Stimulated activated CD4-positive, alpha-beta T cell treated with anti-CD3 and anti-CD28 coated beads, Interleukin-1b, Interleukin-23, amount 100 ng/mL, for 24 hours (primary cell): ENCODE measurements at places on chromosomes 11 and 22.

DNA sequence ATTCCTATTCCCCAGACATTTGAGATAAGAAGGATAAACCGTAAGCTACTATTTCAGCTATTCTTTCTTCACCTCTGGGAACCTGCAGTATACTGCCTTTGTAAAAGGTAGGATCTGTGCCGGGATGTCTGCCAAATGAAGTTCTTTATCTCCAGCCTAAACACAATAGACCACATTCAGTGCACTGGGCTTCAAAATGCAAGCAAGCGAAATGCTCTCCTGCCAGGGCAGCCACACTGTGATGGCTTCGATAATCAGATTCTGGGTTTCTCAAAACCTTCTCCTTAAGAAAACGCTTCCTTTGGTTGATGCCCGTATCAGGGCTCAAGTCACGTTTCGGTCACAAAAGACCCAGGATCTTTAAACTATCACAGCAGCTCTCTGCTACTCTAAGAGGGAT is 299.5 kb upstream of the B3GAT1 start:
- DNase-seq, result no peak

DNA sequence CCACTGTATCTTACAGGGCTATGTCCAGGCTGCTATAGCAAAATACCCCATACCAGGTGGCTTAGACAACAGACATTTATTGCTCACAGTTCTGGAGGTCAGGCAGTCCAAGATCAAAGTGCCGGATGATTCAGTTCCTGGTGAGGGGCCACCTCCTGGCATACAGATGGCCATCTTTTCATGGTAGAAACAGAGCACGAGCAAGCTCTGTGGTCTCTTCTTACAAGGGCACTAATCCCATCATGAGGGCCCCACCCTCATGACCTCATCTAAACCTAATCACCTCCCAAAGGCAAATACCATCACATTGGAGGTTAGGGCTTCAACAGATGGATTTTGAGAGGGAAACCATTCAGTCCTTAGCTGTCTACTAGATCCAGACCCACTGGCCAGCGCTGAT is 117.4 kb upstream of the NECTIN1 start:
- DNase-seq, result no peak

GRCh38 chr11:5351208-5351607 is at the start of gene OR51B6:
TSS of gene OR51B6 (plus strand) at chr11:5351508. CDS start at chr11:5351508, 0 bp downstream.
- DNase-seq, result no peak

- DNase-seq, result no peak
Observed at GRCh38 chr11:19864141-19865140, 151.8 kb downstream of the NAV2 start.

DNA sequence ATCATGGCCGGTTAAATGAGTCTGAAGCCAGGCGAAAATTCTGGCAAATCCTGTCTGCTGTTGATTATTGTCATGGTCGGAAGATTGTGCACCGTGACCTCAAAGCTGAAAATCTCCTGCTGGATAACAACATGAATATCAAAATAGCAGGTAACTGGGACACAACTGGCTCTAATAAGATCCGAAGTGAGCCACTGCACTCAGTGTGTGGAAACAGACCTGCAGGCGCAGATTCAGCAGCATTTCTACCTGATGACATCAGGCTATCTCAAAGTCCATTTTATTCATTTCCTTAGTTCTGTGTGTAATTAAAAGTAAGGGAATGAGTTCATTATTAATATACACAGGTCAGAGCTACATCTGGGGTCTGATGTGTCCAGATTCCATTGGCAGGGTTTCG is 78.2 kb downstream of the PPP2R1B start:
- DNase-seq, result no peak

GRCh38 chr22:32746732-32747131 is 54.8 kb upstream of the TIMP3 start:
- no peak for DNase-seq

GRCh38 chr11:132187814-132188213 is 817.4 kb downstream of the NTM start:
- no peak for DNase-seq

- DNase-seq, result no peak
Observed at GRCh38 chr11:77799338-77799737, 21.2 kb downstream of the RSF1 start.

GRCh38 chr11:63490551-63491239 is at the start of gene PLAAT5:
TSS of gene PLAAT5 (minus strand) at chr11:63491167. CDS start at chr11:63491034, 133 bp downstream.
- no peak for DNase-seq

DNA sequence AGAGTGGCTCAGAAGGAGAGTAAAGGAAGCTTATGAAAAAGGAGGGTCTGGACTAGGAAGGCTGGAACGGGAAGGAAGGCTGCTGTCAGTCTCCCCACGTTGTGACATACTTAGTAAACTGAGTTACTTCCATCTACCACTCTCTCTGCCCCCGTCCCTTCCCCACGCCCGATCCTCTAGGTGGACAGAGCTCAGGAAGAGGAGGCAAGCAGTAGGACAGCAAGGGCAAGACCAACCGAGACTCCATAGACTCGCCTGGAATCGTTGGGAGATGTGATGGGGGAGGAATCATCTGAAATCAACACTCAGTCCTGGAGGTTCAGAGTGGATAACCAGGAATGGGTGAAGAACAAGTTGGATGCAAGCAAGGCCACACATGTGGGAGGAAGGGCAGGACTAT is 240.7 kb downstream of the BUD13 start:
- DNase-seq, result no peak

DNA sequence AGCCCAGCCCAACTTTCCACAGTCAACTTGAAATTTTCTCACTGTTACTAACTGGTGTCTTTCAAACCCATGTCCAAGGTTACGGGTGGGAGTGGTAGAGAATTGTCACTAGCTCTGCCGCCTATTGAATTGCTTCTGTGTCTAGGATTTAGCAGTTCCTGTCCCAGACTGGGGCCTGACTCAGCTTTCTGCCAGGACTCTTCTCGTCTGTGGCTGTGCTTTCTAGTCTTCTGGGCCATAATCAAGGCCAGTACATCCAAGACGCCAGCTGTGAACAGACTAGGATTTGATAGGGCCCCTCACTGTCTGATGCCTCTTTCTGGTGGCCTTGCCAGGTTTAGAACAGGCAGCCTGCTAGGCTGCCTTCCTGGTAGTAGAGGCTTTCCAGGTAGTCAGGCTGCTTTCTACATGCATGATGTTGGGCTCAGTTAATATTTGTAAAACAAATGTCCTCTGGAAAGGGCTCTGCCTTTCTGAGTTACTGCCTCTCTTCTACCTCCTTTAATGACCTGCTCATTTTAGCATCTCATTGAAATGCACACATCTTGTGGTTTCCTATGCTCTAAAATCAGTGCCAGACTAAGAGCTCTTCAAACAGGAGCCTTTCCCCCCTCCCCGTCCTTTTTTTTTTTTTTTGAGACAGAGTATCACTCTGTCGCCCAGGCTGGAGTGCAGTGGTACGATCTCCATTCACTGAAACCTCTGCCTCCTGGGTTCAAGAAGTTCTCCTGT is 13.1 kb upstream of the HIKESHI start:
- no peak for DNase-seq

GRCh38 chr11:113193946-113194345 is 120.4 kb upstream of the TTC12 start:
- DNase-seq, result no peak

- DNase-seq, result no peak
Observed at GRCh38 chr11:70073871-70074371, 4.2 kb upstream of the ANO1 start.

GRCh38 chr11:19676475-19677380 is 35.9 kb upstream of the NAV2 start:
- DNase-seq, result no peak

DNA sequence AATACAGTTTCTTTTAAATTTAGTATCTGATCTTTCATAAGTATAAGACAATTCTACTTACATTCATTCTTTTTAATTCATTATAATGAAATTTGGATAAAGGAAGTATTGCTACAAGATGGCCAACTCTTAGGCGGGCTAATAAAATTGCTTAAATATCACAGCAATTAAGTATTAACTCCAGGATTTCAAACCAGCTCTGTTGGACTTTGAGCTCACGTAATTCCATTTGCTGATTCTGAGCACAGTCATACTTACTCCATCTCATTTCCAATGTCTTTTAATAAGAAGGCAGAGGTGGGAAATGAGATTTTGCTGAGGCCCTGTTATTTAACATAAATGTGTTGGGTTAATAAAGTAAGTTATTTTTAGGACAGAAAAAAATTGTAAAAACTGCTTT is 748.1 kb downstream of the KCNA4 start:
- no peak for DNase-seq

DNA sequence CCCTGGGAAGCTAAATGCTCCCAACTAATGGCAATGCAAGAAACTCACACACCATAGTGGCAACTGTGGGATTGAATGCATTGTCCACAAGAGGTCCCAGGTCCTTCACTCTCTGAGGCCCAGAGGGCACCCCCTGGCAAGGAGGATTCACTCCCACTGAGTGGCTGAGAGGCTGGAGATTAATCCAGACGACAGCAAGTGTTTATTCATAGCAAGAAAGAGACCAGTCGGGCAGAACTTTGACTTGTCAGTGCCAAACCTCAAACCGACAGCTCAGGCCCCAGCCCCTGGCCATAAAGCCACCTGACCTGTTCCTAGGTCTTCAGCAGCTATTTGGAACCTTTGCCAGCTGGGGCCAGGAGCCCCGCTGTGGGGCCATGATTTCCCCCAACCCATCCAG is 54.5 kb upstream of the MPEG1 start:
- no peak for DNase-seq

- no peak for DNase-seq
Observed at GRCh38 chr11:60781286-60781980, 3.7 kb upstream of the MS4A10 start.

DNA sequence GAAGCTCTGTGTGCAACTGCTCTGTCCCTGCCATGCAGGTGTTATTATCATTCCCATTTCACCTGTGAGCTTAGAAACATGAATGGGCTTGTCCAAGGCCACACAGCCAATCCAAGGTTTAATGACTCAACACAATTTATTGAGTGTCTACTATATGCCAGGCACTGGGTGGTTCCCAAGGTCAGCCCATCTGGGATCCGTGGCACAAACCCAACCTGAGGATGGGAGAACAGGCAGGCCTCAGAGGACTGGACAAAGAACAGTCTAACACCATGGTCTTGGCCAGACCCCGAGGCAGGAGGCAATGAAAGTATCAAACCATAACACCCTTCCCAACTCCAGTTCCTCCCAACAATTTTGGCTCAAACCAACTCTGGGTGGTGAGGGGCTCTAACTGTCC is 15.7 kb downstream of the SPATA19 start:
- DNase-seq, result no peak

- DNase-seq, result no peak
Observed at GRCh38 chr11:131533149-131533548, 162.7 kb downstream of the NTM start.
